NCI-H748 treated with DMSO at 0.1 percent for 48 hours (cell line): ENCODE measurements at places on chromosomes 7 and 10.
A peak's percentile ranks its signal among the peaks of the same experiment; 100 is the strongest.

- no peak for DNase-seq
Observed at GRCh38 chr10:70950037-70950436, 61.7 kb upstream of the PCBD1 start.

DNA sequence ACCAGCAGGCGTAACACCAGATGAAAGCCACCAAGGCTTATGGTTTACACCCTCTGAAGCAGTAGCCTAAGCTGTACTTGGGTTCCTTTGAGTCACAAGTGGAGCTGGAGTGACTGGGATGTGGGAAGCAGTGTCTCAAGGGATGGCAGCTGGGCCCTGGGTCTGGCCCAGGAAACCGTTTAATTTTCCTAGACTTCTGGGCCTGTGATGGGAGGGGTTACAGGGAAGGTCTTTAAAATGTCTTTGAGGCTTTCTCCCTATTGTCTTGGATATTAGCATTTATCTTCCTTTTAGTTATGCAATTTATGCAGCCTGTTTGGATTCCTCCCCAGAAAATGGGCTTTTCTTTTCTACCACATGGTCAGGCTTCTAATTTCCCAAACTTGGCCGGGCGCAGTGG is 568.2 kb downstream of the ANKRD7 start:
- no peak for DNase-seq

GRCh38 chr10:2048337-2048973 is 311.1 kb upstream of the ADARB2 start:
- DNase-seq, result no peak

GRCh38 chr10:61486738-61487396 is 33.7 kb upstream of the TMEM26 start:
- DNase-seq, result no peak

DNA sequence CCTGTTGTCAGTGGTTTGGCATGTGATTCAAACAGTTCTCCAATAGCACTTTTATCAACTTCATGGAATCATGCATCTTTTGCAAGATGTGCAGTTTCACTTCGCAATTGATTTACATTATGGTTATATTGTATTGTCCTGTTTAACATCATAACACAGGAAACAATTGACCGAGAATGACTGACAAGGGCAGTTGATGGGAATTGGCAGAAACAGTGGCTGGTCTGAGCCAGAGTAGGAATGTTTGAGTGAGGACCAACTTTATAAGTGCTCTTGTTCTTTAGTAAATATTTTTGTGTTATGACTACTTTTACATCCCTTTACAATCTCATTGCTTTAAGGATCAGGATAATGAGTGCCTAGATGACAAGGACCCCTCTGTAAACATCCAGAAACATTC is 2.2 kb downstream of the KLHL7 start:
- DNase-seq, result no peak

DNA sequence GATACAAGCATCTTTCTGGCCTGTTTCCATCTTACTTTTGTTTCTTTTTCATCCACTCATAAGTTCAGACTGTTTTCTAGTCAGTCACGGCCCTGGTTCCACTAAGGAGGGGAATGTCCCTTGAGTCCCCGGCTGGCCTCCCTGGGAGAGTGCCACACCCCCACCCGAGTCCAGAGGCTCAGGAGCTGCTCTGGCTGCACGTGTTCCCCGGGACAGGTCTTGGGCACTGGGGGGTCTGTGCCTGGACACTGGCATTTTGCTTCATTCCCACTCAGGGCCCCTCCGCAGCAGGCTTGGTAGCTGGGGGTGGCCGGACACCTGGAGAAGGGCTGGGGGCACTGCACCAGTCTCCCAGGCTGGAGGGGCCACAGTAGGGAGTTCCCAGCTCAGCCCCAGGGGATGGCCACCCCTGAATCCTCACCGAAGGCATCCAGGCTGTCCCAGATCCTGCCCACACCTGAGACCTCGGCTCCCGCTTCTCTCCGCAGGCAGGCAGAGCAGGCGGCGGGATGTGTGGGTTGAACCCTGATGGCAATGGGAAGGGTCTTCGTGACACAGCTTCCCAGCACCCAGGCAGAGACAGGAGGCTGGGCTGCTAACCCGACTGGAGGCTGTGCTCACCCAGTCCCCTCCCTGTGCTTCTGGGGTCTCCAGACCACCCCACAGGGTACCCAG is 92.3 kb downstream of the BMS1 start:
- no peak for DNase-seq

DNA sequence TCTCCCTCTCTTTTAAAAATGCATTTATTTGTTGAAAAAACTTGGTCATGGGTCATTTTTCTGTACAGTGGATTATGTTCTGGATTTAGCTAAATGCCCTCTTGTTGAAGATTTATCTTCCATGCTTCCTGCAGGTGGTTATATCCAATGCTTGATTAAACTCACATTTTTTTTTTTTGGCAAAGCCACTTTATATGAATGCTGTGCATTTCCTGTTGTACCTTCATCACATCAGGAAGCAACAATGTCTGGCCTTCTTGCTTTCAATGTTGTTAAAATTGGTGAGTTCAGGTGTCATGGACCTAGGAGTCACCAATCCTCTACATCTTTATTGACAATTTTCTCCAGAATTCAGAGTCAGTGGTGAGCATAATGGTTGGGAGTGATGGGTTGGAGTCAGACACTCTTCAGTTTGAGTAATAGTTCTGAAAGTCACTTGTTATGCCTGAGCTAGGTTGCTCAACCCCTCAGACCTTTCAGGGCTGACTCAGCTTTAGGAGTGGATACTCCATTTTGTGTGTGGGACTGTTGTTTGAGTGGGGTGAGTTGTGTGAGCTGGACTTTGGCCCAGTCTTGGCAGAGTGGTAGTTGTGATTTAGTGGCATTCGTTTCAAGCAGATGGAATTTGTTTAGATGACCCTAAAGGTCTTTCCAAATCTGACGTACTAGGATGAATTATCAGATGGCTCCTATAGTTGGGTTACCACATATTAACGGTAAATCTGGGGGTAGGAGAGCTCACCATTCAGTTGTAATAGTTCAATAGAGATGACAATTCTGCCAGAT is 213.5 kb upstream of the ZNF32 start:
- no peak for DNase-seq

- DNase-seq, result no peak
Observed at GRCh38 chr10:62719061-62719460, 85.5 kb upstream of the ADO start.

DNA sequence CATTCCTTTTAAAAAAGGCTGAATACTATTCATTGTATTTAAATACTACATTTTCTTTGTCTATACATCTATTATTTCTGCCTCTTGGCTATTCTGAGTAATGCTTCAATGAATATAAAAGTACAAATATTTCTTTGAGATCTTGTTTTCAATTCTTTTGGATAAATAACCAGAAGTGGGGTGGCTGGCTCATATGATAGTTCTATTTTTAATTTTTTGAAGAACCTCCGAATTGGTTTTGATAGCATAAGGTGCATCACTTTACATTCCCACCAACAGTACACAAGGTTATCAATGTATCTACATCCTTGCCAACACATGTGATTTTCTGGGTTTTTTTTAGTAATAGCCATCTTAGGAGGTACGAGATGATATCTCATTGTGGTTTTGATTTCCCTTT is 72.5 kb downstream of the ZNF277 start:
- DNase-seq, result no peak

- DNase-seq, result no peak
Observed at GRCh38 chr7:2860627-2861133, 16.6 kb upstream of the GNA12 start.

- DNase-seq, result no peak
Observed at GRCh38 chr10:26475386-26475785, 37.2 kb downstream of the APBB1IP start.

DNA sequence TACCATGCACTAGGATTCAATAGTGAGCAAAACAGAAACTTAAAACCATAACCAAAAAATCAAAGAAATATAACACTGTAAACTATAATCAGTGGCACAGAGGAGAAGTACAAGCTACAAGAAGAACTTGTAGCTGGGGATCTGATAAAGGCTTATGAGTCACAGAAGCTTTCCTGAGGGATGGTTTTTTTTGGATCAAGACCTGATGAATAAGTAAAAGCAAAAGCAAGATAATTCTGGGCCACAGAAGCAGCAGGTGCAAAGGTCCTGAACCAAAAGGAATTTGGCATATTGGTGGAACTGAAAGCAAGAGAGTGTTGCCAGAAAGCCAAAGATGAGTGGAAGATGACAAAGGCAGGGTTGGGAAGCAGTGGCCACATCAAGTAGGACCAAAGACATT is 37.4 kb upstream of the BET1 start:
- no peak for DNase-seq

DNA sequence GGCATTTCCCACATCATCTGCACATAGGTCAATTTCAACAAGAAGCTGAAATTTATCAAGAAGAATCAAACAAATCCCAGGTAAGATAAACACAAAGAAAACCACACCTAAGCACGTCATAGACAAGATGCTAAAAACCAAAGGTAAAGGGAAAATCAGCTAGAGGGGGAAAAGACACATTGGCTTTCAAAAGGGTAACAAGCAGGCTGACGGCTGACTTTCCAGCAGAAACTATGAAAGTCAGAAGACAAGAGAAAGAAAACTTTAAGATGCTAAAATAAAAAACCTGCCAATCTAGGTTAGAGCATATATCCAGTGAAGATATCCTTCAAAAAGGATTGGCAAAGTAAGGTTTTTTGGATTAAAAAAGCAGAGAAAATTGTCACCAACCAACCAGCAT is 59.9 kb upstream of the RHEB start:
- no peak for DNase-seq

DNA sequence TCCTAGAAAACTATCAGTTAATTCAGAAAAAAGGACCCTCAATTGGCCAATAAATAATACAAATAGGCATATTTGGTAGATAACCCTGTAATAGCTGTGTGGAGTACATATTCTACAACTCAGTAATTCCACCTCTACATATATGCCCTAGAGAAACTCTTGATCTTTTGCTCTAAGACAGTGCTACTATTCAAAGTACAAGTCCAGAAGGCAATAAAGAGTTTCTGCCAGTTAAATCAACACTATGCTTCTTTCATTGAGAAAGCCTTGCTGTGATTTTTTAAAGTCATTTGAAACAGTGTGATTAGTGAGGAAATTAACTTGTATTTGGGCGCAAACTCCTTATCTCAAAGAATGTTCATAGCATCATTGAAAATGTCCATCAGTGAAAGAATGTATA is 75.6 kb downstream of the ZNRF2 start:
- no peak for DNase-seq

- DNase-seq, result no peak
Observed at GRCh38 chr7:157888579-157888978, 551.8 kb downstream of the DNAJB6 start.

GRCh38 chr7:98452791-98453190 is 51.9 kb upstream of the BAIAP2L1 start:
- no peak for DNase-seq

GRCh38 chr10:13823709-13824405 is 237.1 kb downstream of the PRPF18 start:
- no peak for DNase-seq

DNA sequence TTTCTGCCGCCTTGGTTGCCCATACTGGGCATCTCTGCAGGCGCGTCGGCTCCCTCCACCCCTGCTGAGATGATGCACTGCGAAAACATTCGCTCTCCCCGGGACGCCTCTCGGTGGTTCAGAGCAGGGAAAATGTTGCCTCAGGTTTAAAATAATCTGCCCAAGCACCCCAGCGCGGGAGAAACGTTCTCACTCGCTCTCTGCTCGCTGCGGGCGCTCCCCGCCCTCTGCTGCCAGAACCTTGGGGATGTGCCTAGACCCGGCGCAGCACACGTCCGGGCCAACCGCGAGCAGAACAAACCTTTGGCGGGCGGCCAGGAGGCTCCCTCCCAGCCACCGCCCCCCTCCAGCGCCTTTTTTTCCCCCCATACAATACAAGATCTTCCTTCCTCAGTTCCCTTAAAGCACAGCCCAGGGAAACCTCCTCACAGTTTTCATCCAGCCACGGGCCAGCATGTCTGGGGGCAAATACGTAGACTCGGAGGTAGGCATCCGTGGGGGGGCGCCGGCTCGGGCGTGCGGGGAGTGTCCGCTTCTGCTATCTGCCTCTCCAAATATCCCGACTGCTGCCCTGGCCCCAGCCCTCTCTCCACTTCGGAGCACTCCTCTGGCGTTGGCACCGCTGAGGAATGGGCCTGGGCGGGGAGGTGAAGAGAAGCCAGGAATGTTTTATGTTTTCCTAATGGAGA is at the start of gene CAV1:
CAV1 (plus strand) TSS at position 428 of the 689 bp plus-strand sequence; CDS start at position 455, 27 bp downstream.
- DNase-seq, result no peak

GRCh38 chr10:4457597-4457996 is 368.4 kb upstream of the AKR1E2 start:
- no peak for DNase-seq

- DNase-seq, result no peak
Observed at GRCh38 chr10:131802156-131802915, 98.5 kb upstream of the PPP2R2D start.

- peak; percentile 72 for DNase-seq
Observed at GRCh38 chr10:75040576-75040975, 70.9 kb upstream of the SAMD8 start.

GRCh38 chr7:12686234-12686890 is 1.1 kb upstream of the ARL4A start:
- peak; percentile 89 for DNase-seq

GRCh38 chr7:47383072-47383471 is 198.8 kb downstream of the TNS3 start:
- DNase-seq, result no peak

GRCh38 chr10:62084451-62084850 is 183.0 kb downstream of the ARID5B start:
- no peak for DNase-seq

GRCh38 chr7:87627634-87627994 is 584 bp upstream of the RUNDC3B start:
- no peak for DNase-seq

- no peak for DNase-seq
Observed at GRCh38 chr10:71448146-71448545, 51.4 kb downstream of the CDH23 start.

DNA sequence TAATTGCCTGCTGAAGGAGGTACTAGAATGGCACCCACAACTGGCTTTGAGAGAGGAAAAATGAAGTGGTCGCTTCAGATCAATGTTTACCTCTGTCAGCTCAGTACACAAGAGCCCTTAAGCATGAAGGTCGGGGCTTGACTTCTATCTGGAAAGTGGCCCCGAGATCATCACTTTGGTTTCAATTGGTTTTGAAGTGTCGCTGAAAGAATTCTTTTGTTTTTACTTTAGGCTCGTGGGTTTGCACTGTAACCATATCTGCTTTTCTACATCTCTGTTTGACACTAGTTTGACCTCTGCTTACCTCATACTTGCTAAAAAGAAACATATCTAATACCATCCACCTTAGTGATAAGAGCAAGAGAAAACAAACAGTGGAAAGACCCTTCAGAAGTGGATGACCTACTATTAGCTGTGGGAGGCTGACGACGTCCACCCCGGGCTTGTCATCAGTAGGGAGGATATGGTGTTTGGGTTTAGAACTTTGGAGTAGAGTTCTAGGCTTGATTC is 361.8 kb downstream of the GATA3 start:
- DNase-seq, result no peak
